ENCODE measurements at places on chromosomes 16 and 17. TPM values are rescaled to one million over a fixed set of nuclear protein-coding genes. Genes with fewer than 3 reads are reported as not detected.

ORMDL3 gene
- 46.9 TPM for total RNA-seq

- H3K27me3 ChIP-seq = no peaks in the 10 kb centered on the region
- no peak overlapping the region for H3K4me3 ChIP-seq
- H3K27ac ChIP-seq = no peak overlapping the region
- 0 out of 2 replicates have a peak, but pooled peaks cover 6% of the 10 kb centered on the region for H3K36me3 ChIP-seq
- H3K4me1 ChIP-seq = no peaks in the 10 kb centered on the region
Measured at GRCh38 chr16:23498863-23499262, 11.4 kb downstream of the GGA2 start.

CDH1 gene
- total RNA-seq = 73.2 TPM

DNA sequence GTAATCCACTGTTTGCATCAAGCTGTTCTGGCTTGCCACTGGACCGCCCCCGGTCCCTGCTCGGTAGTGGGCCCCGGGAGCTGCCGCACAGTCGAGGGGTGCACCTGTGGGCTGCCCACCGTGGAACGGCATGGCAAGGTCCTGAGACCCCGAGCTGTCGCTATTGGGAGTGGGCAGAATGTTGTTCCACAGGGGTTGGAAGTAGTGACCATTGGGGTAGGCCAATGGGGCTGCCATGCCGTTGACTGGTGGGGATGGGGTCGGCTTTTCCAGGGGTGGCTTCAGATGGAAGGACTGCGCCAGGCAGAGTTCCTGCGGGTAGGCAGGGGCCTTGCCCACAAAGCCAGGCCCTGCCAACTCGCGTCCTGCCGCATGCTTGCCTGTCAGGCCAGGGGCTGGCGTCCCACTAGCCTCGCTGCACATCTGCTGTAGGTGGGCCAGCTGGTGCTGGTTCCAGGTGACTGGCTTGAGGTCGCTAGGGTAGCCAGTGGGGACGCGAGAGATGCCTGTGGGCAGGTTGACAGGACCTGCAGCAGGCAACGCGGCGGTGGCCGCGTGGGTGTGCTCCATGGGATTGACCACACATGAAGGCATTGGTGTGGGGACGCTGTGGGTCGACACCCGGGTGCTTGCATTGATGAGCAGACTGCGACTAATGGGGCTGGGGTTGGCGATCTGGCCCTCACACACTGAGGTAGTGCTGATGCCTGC, 14.8 kb downstream of the TRAF4 start:
- no peak for DNase-seq
- H3K4me3 ChIP-seq = no peak overlapping the region
- H3K36me3 ChIP-seq = peaks cover 13% of the 10 kb centered on the region
- peaks cover 19% of the 10 kb centered on the region for H3K4me1 ChIP-seq
- H3K27me3 ChIP-seq = no peaks in the 10 kb centered on the region
- no peak overlapping the region for H3K27ac ChIP-seq

DNA sequence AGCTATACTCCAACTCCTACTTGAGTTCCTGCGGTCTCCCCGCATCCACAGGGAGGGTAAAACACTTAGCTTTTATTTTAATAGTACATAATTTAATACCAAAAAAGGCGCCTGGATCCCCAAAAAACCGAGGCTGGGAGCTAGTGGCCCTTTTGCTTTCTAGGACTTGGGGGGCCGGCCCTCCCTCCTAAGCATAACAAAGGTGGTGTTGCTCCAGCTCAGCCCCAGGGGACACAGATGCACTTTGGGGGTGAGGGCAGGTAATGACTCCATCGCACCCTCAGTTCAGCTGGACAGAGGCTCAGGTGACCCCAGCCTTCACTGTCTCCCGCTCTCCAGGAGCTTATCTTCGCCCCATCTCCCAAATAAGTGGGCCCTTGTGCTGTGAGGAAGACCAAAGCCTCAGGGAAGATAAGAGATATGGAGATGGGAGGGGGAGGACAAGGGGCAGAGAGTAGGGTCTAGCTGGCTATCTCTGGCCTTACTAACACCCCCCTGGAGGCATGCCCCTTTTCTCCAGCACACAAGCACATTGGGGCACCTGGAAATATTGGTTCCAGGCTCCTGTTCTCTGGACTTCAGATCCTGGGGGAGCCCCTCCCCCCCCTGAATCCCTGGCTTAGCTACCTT, 2.8 kb upstream of the NHERF1 start:
- no peak overlapping the region for H3K4me3 ChIP-seq
- H3K27ac ChIP-seq = no peak overlapping the region
- no peak for DNase-seq

- H3K27ac ChIP-seq = peak overlapping the region; percentile 58
- H3K4me3 ChIP-seq = no peak overlapping the region
- H3K36me3 ChIP-seq = no peaks in the 10 kb centered on the region
- no peak for DNase-seq
- peaks cover 27% of the 10 kb centered on the region for H3K4me1 ChIP-seq
Measured at GRCh38 chr16:67165121-67166078, 855 bp downstream of the HSF4 start.

DNA sequence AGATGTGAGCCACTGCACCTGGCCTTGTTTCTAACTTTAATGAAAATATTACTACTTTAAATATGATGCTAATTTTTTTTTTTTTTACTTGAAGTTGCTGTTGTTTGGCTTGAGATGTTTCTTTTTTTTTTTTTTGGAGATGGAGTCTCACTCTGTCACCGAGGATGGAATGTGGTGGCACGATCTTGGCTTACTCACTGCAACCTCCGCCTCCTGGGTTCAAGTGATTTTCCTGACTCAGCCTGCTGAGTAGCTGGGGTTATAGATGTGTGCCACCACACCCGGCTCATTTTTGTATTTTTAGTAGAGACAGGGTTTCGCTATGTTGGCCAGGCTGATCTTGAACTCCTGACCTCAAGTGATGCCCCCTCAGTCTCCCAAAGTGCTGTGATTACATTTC, 23.6 kb downstream of the IGSF6 start:
- DNase-seq = no peak
- no peaks in the 10 kb centered on the region for H3K36me3 ChIP-seq
- no peak overlapping the region for H3K4me3 ChIP-seq
- H3K27me3 ChIP-seq = no peaks in the 10 kb centered on the region
- H3K4me1 ChIP-seq = peaks cover 11% of the 10 kb centered on the region

HSPB9 gene
- not detected for total RNA-seq

GRCh38 chr17:74525465-74525725, 5.9 kb downstream of the CD300LB start:
- no peak overlapping the region for H3K27ac ChIP-seq
- H3K4me3 ChIP-seq = no peak overlapping the region
- H3K4me1 ChIP-seq = no peaks in the 10 kb centered on the region
- H3K27me3 ChIP-seq = peaks cover 79% of the 10 kb centered on the region

GRCh38 chr17:18217412-18218015, 7.9 kb upstream of the LLGL1 start:
- H3K36me3 ChIP-seq = no peaks in the 10 kb centered on the region
- no peak overlapping the region for H3K4me3 ChIP-seq
- peak; percentile 23 for DNase-seq
- H3K27me3 ChIP-seq = no peaks in the 10 kb centered on the region
- H3K27ac ChIP-seq = no peak overlapping the region
- H3K4me1 ChIP-seq = peaks cover 21% of the 10 kb centered on the region

SOX15 gene
- 0.69 TPM for total RNA-seq

DNA sequence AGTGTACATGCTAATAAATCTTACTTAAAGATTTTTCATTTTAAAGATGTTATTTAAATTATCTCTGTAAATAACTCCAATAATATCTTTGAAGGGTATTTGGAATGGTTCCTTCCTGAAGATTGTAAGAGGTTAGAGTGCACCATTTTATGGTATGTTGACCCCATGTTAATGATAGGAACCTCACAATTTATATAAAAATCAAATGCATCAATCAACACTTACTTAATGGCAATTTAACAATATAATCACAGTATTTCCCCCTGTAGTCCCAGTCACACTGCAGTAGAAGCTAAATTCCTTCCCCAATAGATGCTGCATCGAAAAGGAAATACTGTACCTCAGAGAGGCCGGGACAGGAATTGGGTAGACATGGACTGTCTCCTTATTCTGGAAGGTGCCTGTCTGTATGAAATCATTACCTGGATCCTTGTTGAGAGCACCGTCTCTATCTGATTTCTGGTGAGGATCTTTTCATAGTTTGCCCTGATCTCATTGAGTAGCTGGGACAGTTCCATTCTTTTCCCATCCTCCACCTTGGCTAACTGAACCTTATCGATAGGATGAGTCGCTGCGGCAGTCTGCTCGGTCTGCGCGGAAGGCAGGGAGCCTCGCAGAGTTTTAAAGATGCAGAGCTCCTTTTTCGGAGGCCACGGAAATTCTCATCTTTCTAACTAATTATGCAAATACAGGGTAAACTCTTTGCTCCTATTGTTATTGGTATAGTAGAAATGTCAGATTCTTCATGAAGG, at the start of gene KRT222:
KRT222 (minus strand) TSS at position 596 of the 752 bp plus-strand sequence; CDS start at position 518, 78 bp downstream.
- H3K4me1 ChIP-seq = no peaks in the 10 kb centered on the region
- DNase-seq = peak; percentile 1
- H3K4me3 ChIP-seq = peak within 1 kb of the TSS; percentile 68
- no peaks in the 10 kb centered on the region for H3K27me3 ChIP-seq

SLC35B1 gene
- total RNA-seq = 87.5 TPM

- H3K36me3 ChIP-seq = no peaks in the 10 kb centered on the region
- no peaks in the 10 kb centered on the region for H3K27me3 ChIP-seq
- H3K4me3 ChIP-seq = no peak overlapping the region
- DNase-seq = no peak
- H3K27ac ChIP-seq = no peak overlapping the region
- H3K4me1 ChIP-seq = peaks cover 41% of the 10 kb centered on the region
Measured at GRCh38 chr16:56851671-56852400, 13.2 kb upstream of the SLC12A3 start.

- no peak overlapping the region for H3K27ac ChIP-seq
- H3K27me3 ChIP-seq = no peaks in the 10 kb centered on the region
- H3K36me3 ChIP-seq = peaks cover 21% of the 10 kb centered on the region
- H3K4me3 ChIP-seq = no peak overlapping the region
- DNase-seq = no peak
Measured at GRCh38 chr17:42672038-42672437, 4.8 kb downstream of the PLEKHH3 start.

DNA sequence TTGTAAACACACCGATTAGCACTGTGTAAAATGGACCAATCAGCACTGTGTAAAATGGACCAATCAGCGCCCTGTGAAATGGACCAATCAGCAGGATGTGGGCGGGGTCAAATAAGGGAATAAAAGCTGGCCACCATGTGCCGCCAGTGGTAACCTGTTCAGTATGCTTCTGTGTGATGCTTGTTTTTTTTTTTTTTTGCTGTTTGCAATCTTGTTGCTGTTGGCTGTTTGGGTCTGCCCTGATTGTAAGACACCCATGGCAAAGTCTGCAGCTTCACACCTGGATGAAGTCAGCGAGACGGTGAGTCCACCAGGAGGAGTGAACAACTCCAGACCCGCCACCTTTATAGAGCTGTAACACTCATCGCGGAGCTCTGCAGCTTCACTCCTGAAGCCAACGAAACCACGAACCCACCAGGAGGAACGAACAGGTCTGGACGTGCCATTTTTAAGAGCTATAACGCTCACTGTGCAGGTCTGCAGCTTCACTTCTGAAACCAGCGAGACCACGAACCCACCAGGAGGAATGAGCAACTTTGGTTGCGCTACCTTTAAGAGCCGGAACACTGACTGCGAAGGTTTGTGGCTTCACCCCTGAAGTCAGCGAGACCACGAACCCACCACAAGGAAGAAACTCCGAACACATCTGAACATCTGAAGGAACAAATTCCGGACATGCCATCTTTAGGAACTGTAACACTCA, 85.0 kb upstream of the MED9 start:
- no peak overlapping the region for H3K27ac ChIP-seq
- H3K36me3 ChIP-seq = no peaks in the 10 kb centered on the region
- DNase-seq = no peak
- no peaks in the 10 kb centered on the region for H3K27me3 ChIP-seq

KRT33A gene
- total RNA-seq = not detected

DNA sequence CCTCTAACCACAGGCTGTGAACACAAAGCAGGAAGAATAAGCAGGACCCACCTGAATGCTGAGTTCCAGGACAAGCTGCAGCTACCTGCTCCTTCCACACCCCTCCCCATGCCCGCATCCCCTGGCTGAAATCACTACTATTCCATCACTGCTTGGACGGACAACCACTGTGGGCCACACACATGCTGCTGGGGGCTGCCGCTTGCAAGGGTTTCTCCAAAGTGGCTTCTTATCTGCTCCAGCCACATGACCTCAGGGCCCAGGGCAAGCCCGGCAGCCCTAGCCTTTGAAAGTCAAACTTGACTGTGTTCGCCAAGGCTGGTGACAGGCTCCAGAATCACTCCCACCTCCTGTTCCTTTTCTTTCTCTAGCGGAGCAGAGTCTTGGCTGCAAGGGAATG, 18.4 kb downstream of the FA2H start:
- H3K4me1 ChIP-seq = no peaks in the 10 kb centered on the region
- no peaks in the 10 kb centered on the region for H3K36me3 ChIP-seq
- no peak overlapping the region for H3K27ac ChIP-seq
- H3K27me3 ChIP-seq = no peaks in the 10 kb centered on the region

GRCh38 chr16:2910441-2910969, 1.2 kb upstream of the FLYWCH1 start:
- no peak for DNase-seq
- H3K27me3 ChIP-seq = no peaks in the 10 kb centered on the region
- no peak overlapping the region for H3K27ac ChIP-seq
- H3K4me3 ChIP-seq = no peak overlapping the region

SPNS2 gene
- 1.6 TPM for total RNA-seq

DNA sequence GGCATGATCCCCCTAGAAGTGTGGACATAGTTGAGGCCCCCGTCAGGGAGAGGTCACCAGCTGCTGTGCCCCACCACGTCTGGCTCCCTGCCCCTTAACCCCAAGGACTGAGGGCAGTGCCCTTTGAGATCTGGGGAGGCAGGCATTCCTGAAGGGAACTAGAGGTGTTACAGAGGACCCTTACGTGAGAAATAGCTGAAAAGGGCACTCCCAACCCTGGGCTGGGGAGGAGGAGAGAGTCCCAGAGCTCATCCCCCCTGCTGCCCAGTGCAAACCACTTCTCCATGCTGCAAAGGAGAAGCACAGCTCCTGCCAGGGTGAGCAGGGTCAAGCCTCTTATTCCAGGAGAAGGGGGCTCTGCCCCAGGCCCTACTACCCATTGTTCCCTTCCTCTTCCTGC, 10.3 kb upstream of the MINK1 start:
- H3K4me1 ChIP-seq = no peaks in the 10 kb centered on the region
- no peaks in the 10 kb centered on the region for H3K36me3 ChIP-seq
- H3K4me3 ChIP-seq = no peak overlapping the region
- H3K27ac ChIP-seq = no peak overlapping the region
- no peak for DNase-seq

GRCh38 chr17:29707212-29707571, 84.5 kb upstream of the CORO6 start:
- DNase-seq = no peak
- H3K36me3 ChIP-seq = no peaks in the 10 kb centered on the region
- H3K4me3 ChIP-seq = no peak overlapping the region
- peaks cover 5% of the 10 kb centered on the region for H3K4me1 ChIP-seq
- H3K27ac ChIP-seq = no peak overlapping the region
- no peaks in the 10 kb centered on the region for H3K27me3 ChIP-seq

GRCh38 chr17:75721463-75722011, 278 bp downstream of the ITGB4 start:
- H3K27me3 ChIP-seq = no peaks in the 10 kb centered on the region
- no peak for DNase-seq
- H3K36me3 ChIP-seq = peaks cover 20% of the 10 kb centered on the region

HELZ gene
- total RNA-seq = 40.5 TPM

GRCh38 chr17:41199421-41200078, 9.9 kb downstream of the KRTAP9-1 start:
- no peaks in the 10 kb centered on the region for H3K36me3 ChIP-seq
- no peaks in the 10 kb centered on the region for H3K4me1 ChIP-seq
- no peaks in the 10 kb centered on the region for H3K27me3 ChIP-seq
- H3K27ac ChIP-seq = no peak overlapping the region

GRCh38 chr17:64520359-64520758, 13.6 kb downstream of the CEP95 start:
- H3K27ac ChIP-seq = no peak overlapping the region
- no peaks in the 10 kb centered on the region for H3K27me3 ChIP-seq
- H3K36me3 ChIP-seq = peaks cover 73% of the 10 kb centered on the region

GRCh38 chr16:11395949-11396240, 50.6 kb downstream of the RMI2 start:
- H3K4me1 ChIP-seq = no peaks in the 10 kb centered on the region
- no peaks in the 10 kb centered on the region for H3K36me3 ChIP-seq
- no peaks in the 10 kb centered on the region for H3K27me3 ChIP-seq
- no peak overlapping the region for H3K4me3 ChIP-seq
